ENCODE measurements at places on chromosomes 16 and 17. TPM values are rescaled to one million over a fixed set of nuclear protein-coding genes. Genes with fewer than 3 reads are reported as not detected.

DNA sequence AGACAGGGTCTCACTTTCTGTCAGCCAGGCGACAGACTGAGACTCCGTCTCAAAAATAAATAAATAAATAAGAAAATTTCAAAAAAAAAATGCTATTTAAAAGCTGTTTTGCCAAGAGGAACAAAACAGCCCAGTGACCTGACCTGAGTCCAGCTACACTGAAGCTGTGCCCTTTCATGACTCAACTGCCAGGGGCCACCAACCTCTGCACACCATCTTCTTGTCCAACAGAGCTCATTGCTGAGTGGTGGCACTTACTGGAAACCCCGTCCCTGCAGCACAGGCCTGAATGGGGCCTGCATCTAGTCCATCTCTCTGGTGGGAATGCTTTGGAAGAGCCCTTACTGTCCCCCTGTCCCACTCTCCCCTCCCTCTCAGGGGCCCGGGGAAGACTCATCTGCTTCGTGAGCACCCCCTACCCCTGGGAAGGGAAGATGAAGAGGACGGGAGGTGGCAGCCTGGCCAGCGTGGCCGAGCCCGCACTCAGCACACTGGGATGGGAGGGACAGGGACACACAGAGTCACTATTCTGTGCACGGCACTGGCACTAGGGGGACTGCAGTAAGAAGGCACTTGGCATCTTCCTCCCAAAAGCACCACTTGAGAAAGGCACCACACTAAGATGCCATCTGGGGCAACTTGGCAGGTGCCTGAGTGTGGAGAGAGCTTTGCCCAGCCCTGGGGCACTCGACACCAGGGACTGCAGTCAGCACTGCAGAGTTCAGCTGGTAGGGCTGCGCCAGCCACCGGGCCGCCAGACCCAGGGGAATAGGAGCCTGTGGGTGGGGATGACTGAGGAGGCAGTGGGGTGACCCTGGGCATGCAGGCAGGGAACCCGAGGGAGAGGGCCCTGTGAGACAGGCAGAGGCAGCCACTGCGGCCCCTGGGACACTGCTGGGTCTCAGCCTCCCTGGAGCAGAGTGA is 13.5 kb downstream of the FBXO31 start:
- no peak overlapping the region for H3K4me3 ChIP-seq
- no peak overlapping the region for H3K27ac ChIP-seq
- no peaks in the 10 kb centered on the region for H3K27me3 ChIP-seq
- no peak for DNase-seq
- peaks cover 76% of the 10 kb centered on the region for H3K4me1 ChIP-seq

DNA sequence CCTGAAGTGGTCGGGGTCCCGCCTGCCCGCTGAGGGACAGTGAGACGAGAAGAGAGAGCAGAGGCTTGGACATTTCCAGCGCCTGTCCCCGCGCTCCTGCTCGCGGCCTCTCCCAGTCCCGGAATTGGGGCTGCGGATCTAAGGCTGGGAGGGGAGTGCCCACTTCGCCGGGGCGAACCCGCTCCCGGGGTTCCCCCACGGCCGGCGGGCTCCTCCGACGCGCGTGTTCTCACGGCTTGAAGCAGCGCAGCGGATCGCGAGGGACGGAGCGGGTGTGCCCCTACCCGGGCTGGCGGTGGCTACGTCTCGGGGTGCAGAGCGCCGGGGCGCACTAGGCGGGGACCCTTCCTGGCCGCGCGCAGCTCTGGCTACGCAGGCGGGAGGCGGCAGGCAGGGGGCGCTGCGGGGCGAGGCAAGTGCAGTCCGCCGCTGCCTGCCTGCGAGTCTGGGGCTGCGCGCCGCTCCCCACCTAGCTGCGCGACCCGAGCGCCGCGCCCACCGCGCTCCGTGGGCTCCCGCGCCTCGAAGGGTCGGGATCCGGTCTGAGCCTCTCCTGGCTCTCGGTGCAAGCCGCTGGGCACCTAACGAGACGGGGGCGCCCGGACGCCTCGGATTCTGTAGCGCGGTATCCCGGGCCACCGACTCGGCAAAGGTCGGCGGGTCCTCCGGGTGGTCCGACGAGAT is 1.2 kb downstream of the NGFR start:
- H3K4me3 ChIP-seq, result peak overlapping the region; percentile 67
- H3K27me3 ChIP-seq, result peaks cover 10% of the 10 kb centered on the region
- no peak for DNase-seq
- no peaks in the 10 kb centered on the region for H3K36me3 ChIP-seq
- no peak overlapping the region for H3K27ac ChIP-seq
- peaks cover 29% of the 10 kb centered on the region for H3K4me1 ChIP-seq

CD300H gene
- total RNA-seq, result not detected

SERPINF2 gene
- total RNA-seq, result 7.5 TPM

DNA sequence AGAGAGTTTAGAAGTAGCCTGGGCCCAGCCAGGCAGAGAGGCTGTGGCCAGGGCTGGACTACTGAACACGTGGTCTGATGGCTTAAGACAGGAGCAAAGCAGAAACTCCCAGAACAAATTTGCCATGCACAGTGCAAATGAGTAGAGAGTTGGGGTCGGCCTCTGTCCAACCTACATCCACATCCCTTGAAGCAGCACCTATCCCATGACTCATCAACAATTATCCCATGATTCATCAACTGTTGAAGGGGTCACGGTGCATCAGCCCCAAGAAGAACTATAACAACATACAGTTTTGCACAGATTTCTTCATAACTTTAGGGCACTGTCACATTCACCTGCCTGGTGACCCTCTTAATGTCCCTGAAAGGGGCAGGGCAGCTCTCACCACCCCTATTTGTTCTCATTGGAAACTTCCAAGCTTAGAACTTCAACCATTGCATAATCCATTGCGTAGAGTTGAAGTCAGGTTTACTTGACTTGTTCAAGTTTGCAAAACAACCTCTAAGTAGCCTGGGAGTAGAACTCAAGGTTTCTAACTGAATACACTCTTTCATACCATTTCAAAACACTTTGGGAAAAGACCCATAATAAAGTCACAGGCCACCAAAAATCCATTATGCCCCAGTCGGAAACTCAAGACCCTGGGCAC is 235.2 kb upstream of the CDH5 start:
- no peak overlapping the region for H3K27ac ChIP-seq
- no peaks in the 10 kb centered on the region for H3K27me3 ChIP-seq
- no peak for DNase-seq
- no peaks in the 10 kb centered on the region for H3K36me3 ChIP-seq
- peaks cover 12% of the 10 kb centered on the region for H3K4me1 ChIP-seq

DNA sequence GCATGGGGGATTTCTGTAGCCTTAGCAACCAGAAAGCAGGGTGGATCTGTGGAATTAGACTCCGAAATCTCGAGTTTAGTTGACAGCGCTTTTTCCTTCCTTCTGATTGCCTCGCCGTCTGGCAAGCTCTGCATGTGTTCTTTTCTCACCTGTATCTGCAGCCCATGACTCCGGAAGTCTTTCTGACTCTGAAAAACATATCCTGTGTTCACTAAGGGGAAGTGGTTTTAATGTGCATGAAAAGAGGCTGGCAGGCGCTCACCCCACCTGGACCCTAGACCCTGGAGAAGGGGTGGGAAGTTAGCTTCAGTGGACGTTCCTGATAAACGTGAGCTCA is 158.5 kb downstream of the RPTOR start:
- no peak overlapping the region for H3K27ac ChIP-seq
- H3K36me3 ChIP-seq, result peaks cover 4% of the 10 kb centered on the region
- H3K27me3 ChIP-seq, result no peaks in the 10 kb centered on the region
- DNase-seq, result no peak

ARHGAP44 gene
- total RNA-seq, result 7.8 TPM

NEUROD2 gene
- total RNA-seq, result not detected

GRCh38 chr17:73586275-73586832 is 57.9 kb downstream of the SDK2 start:
- H3K4me3 ChIP-seq, result no peak overlapping the region
- no peaks in the 10 kb centered on the region for H3K4me1 ChIP-seq
- H3K36me3 ChIP-seq, result no peaks in the 10 kb centered on the region
- no peak for DNase-seq

- peaks cover 35% of the 10 kb centered on the region for H3K27me3 ChIP-seq
- no peak overlapping the region for H3K27ac ChIP-seq
- DNase-seq, result peak; percentile 80
Observed at GRCh38 chr17:79648181-79648831, 37.5 kb upstream of the RBFOX3 start.

DNA sequence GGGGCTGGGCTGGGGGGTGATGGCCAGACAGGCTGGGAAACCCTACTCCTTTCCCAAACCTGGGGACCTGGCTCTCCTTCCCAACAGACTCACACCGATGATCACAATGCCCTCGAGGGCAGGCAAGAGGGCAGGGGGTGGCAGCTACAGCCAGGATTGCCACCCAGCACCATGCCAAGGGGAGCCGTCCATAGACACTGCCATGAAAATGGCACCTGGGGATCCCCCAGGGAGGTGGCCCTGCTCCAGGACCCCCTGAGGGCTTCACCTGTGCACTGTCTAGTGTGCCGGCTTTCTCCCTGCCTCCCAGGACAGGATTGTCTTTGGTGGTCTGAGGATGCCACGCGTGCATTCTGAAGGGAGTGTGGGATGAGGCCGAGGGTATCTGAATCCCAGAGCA is 24.6 kb downstream of the RPH3AL start:
- H3K27me3 ChIP-seq, result no peaks in the 10 kb centered on the region
- no peak overlapping the region for H3K4me3 ChIP-seq
- no peak for DNase-seq
- H3K4me1 ChIP-seq, result peaks cover 8% of the 10 kb centered on the region

- no peaks in the 10 kb centered on the region for H3K36me3 ChIP-seq
- peak overlapping the region; percentile 59 for H3K27ac ChIP-seq
- H3K4me1 ChIP-seq, result peaks cover 46% of the 10 kb centered on the region
- peaks cover 6% of the 10 kb centered on the region for H3K27me3 ChIP-seq
- DNase-seq, result no peak
Observed at GRCh38 chr17:16418685-16419068, 3.3 kb downstream of the TRPV2 start.

GRCh38 chr16:88640498-88641247 is 2.3 kb downstream of the IL17C start:
- H3K36me3 ChIP-seq, result no peaks in the 10 kb centered on the region
- peaks cover 30% of the 10 kb centered on the region for H3K27me3 ChIP-seq
- no peaks in the 10 kb centered on the region for H3K4me1 ChIP-seq
- H3K4me3 ChIP-seq, result no peak overlapping the region

GEMIN4 gene
- 21.2 TPM for total RNA-seq

RNF222 gene
- 0.42 TPM for total RNA-seq

FN3KRP gene
- 17.0 TPM for total RNA-seq

GRCh38 chr16:49362230-49362629 is 11.4 kb upstream of the C16orf78 start:
- no peak for DNase-seq
- H3K36me3 ChIP-seq, result no peaks in the 10 kb centered on the region
- no peaks in the 10 kb centered on the region for H3K4me1 ChIP-seq
- H3K27me3 ChIP-seq, result no peaks in the 10 kb centered on the region
- no peak overlapping the region for H3K4me3 ChIP-seq

GRCh38 chr17:77738751-77739531 is 219.6 kb upstream of the TNRC6C start:
- H3K4me3 ChIP-seq, result no peak overlapping the region
- no peak for DNase-seq
- peaks cover 44% of the 10 kb centered on the region for H3K4me1 ChIP-seq

DNA sequence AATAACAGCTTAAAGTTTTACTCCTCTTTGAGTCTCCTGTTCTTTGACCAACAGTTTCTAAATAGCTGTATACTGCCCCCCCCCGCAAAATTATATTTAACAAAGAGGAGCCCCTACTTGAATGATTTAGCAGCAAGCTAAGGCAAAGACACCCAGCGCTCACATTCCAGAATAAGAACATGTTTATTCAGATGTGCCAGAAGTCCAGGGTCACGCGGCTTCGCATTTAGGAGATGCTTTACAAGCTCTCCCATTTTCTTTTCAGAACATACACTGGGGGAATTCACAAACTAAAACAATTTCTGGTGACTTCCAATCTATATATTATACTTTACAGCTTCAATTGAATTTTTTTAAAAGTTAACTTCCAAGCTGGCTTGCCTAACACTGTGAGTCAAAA is 5.3 kb downstream of the PLD6 start:
- H3K27me3 ChIP-seq, result no peaks in the 10 kb centered on the region
- H3K4me1 ChIP-seq, result peaks cover 68% of the 10 kb centered on the region
- peak overlapping the region; percentile 94 for H3K27ac ChIP-seq
- no peaks in the 10 kb centered on the region for H3K36me3 ChIP-seq

DNA sequence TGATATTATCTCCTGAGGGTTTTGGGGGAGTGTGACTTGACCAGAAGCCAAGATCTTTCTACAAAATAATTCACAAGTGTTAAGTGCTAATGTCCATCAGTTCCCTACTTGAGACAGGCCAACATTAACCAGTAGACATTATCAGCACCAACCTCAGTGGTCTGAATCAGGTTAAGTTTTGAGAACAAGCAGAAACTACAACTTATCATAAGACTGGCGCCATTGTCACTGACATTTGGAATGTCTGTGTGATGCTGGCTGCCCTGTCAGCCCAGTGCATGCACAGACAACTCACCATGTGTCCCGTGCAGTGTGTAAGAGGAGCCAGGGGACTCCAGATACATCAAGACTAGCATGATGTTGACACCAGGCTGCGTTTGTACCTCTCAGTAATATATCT is 76.8 kb downstream of the CCDC182 start:
- no peaks in the 10 kb centered on the region for H3K36me3 ChIP-seq
- H3K27ac ChIP-seq, result peak overlapping the region; percentile 69
- no peak overlapping the region for H3K4me3 ChIP-seq
- peaks cover 62% of the 10 kb centered on the region for H3K4me1 ChIP-seq
- H3K27me3 ChIP-seq, result no peaks in the 10 kb centered on the region

- peaks cover 32% of the 10 kb centered on the region for H3K36me3 ChIP-seq
- DNase-seq, result no peak
- peaks cover 96% of the 10 kb centered on the region for H3K4me1 ChIP-seq
- peak overlapping the region; percentile 98 for H3K4me3 ChIP-seq
- H3K27me3 ChIP-seq, result no peaks in the 10 kb centered on the region
Observed at GRCh38 chr17:78356101-78356713, 3.7 kb downstream of the SOCS3 start.

DNA sequence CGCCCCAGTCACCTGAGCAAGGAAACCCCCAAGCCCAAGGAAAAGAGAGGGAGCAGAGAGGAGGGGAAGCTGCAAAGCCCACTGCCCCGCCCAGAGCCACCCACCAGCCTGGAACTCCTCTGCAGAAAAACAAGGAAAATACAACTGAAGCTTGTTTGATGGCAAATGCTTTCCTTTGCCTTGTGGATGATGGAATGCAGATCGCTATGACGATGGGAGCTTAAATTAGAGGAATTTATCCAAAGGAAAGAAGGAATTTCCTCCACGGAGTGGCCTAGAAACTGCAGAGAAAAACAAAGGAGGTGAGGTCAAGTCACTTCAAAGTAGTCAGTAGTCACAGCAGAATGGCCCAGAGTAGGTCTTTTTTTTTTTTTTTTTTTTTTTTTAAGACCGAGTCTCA is 31.5 kb upstream of the ASGR2 start:
- no peak for DNase-seq
- peaks cover 32% of the 10 kb centered on the region for H3K27me3 ChIP-seq
- no peaks in the 10 kb centered on the region for H3K36me3 ChIP-seq
- no peak overlapping the region for H3K4me3 ChIP-seq

GRCh38 chr16:60279061-60279665 is 1545.0 kb upstream of the GOT2 start:
- H3K4me1 ChIP-seq, result no peaks in the 10 kb centered on the region
- no peak overlapping the region for H3K4me3 ChIP-seq
- no peak overlapping the region for H3K27ac ChIP-seq
- H3K27me3 ChIP-seq, result no peaks in the 10 kb centered on the region

Data from esophagus muscularis mucosa (tissue), 4 donors.